ENCODE measurements at places on chromosomes 2 and 18.
A peak's percentile ranks its signal among the peaks of the same experiment; 100 is the strongest.

DNA sequence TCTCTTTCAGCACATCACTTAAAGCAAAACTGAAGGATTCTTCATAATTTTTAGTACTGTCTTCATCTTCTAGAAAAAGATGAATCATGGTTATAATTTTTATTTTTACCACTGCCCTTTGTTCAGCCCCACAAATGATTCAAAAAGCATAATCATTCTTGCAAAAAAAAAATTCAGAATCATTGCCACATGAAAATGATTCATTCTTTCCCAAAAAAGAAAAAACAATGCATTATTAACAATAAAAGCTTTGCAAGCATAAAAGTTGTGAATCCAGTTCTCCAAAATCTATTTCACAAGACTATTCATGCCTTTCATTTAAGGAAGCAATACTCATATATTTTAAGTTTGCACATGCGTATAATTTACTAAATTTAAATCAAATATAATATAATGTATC is 204.8 kb downstream of the RBM43 start:
- no peak for DNase-seq

DNA sequence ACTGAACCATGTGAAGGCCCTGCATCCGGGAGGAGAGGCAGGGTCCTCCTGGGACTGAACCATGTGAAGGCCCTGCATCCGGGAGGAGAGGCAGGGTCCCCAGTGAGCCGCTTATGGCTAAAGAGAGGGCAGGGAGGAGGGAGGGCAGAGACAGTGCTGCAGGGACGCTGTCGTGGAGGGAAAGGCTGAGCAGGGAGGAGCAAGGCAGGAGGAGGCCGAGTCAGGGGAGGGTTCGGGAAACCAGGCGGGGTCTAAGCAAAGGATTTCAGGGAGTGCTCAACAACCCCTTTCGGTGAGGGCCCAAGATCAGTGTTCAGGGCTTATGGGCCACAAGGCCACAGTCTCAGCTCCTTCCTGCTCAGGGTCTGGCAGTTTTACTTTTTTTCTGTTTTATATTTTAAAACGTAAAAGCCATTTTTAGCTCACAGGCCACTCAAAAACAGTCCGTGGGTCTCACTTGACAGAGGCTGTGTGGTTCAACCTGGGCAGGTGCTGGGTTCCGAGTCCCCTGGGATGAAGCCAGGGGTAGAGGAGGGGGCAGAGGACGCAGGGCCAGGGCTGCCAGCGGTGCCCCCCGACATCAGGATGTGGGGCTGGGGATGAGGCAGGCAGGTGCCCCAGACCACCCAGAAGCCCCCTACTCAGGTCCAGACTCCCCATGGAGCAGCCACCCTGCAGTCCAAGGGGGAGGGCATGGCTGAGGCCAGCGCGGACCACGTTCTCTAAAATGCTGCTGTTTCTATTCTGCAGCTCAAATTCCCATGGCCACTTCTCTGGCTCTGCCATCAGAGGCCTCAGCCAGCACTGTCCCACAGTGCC is 5.2 kb downstream of the TMEM18 start:
- no peak for DNase-seq

DNA sequence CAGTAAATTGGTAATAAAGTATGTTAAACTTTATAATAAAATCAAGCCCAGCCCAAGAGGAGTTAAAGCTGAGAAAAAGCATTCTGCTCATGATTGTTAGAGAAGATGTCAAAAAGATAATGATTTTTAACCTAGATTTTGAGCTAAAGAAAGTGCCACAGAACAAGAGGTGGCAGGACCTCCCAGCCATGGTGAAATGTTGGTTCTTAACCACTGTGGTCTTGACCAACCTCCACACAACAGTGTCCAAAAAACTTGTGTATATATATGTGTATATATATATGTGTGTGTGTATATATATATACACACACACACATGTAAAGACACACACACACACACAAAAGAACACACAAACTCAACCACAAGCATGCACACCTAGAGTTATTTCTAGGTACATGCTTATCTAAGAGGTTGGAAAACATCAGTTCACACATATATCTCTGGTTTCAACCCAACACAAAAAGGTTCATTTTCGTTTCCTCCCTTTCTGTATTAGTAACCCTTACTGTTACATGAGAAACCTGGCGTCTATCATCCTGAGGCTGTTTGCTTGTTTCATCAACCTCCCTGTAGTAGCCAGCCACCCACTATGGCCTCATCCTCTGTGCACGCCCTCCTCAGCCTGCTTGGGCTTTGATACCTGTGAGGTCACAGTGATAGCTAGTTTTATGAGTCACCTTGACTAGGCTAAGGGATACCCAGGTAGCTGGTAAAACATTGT is 631.8 kb upstream of the ID2 start:
- DNase-seq = peak; percentile 25

DNA sequence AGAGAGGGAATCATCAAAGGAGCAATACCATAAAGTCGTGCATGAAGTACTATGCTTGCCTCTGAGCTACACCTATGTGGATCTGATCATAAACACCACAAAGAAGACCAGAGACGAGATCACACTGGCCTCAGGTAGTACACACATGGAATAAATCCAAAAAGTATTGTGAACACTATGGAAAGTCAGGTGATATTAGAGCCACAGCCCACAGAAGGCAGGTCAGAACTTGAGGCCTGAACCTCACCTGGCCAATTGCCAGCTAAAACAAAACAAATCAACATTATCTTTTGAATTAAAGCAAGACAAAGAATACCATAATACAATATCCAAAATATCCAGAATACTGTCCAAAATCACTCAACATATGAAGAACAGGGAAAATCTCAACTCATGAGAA is 371.1 kb downstream of the NCKAP5 start:
- DNase-seq = no peak

GRCh38 chr18:48948112-48949049 is 2.4 kb downstream of the SMAD7 start:
- peak; percentile 45 for DNase-seq

DNA sequence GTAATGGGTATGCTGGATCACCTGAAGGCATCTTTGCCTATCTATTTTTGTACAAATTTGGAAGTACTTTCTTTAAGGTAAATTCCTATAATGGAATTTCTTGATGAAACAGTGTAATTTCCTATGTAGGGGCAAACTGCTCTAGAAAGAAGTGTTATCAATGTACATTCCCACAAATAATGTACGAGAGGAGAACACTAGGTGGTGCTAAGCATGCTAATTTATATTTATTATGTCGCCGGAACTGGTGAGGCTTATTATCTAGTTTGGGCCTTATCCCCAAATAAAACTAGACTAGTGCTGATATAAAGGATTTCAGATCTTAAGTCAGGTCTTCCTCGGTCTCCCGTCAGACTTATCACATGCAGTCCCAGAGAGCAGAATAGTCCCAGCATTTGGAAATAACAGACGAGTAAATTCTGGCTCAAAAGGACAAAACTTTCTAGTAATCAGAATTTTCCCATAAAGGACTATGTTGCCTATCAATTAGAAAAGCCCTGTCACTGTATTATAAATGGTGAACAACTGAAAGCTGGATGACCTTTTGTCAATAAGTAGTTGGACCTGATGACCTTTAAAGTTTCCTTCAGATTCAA is 86.9 kb upstream of the RBBP8 start:
- DNase-seq = no peak

- no peak for DNase-seq
These were observed 79.6 kb downstream of the SLC4A10 start for GRCh38 chr2:161703863-161704262.

DNA sequence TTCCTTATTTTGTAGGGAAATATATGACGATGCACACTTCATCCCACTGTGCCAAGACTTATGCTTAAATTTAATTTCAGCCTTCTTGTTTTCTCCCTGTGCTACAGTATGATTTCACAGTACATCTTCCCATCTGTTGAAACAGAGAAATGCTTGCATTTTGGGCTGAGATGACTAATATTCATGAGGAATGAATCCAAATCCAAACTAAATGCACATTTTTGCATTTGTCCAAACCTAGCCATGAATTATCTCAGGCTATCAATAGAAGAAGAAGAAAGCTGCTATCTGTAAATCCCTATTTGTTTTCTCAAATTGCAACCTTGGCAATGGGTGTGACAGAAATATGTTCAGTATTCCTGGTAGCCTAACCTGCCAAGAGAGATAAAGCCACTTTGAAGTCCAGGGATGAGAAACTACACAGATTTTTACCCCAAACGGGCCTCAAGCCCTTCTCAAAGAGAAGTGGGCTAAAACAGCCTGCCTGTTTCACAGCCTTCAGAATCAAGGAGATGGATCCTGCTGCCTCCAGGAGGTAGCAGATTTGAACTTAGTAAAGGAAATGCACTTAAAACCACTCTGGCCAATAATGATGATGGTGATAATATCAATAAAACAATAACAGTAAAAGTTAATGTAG is 306.9 kb upstream of the NT5C1B start:
- DNase-seq = no peak

- DNase-seq = no peak
These were observed 42.4 kb upstream of the IGFBP2 start for GRCh38 chr2:216590780-216591179.

DNA sequence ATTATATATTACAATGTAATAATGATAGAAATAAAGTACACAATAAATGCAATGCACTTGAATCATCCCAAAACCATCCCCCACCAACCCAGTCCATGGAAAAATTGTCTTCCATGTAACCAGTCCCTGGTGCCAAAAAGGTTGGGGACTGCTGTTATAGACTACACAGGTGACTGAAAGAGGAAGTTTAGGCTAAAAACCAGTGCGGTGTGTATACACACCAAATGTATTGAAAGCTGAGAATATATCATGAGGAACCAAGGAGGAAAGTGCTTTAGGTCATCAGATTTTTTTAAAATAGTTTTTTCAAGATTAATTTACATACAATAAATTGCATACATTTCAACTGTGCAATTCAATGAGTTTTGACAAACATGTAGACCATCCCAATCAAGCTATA is 20.5 kb upstream of the C1D start:
- DNase-seq = no peak

DNA sequence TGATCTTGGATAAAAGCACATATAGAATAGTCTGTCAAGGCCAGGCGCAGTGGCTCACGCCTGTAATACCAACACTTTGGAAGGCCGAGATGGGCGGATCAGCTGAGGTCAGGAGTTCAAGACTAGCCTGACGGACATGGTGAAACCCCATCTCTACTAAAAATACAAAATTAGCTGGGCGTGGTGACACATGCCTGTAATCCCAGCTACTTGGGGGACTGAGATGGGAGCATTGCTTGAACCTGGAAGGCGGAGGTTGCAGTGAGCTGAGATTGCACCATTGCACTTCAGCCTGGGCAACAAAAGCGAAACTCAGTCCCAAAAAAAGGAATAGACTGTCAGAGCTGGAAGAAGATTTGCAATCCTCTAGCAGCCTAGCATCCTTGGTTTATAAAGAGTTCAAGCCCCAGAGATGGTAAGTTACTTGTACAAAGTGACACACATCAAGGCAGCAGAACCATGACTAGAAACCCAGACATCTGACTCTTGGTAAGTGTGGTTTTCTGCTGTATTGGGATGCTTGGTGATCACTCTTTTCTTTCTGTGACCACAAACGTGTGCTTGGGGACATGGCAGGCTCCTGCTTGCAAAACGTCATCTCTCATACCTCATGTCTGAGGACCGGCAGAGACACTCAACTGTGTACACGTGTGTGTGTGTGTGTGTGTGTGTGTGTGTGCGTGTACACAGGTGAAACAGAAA is 69.0 kb downstream of the OSBPL6 start:
- DNase-seq = no peak

- no peak for DNase-seq
These were observed 30.6 kb upstream of the RPRM start for GRCh38 chr2:153509133-153509532.

- no peak for DNase-seq
These were observed 20.9 kb downstream of the UBXN4 start for GRCh38 chr2:135762530-135762929.

- peak; percentile 75 for DNase-seq
These were observed 522 bp upstream of the ZNF407 start for GRCh38 chr18:74597034-74597661.

- peak; percentile 8 for DNase-seq
These were observed 777 bp downstream of the GALNT3 start for GRCh38 chr2:165793161-165793778.

- DNase-seq = no peak
These were observed 83.6 kb downstream of the FAM161A start for GRCh38 chr2:61770298-61770697.

- DNase-seq = no peak
These were observed 151.7 kb downstream of the ADCYAP1 start for GRCh38 chr18:1056404-1056803.

DNA sequence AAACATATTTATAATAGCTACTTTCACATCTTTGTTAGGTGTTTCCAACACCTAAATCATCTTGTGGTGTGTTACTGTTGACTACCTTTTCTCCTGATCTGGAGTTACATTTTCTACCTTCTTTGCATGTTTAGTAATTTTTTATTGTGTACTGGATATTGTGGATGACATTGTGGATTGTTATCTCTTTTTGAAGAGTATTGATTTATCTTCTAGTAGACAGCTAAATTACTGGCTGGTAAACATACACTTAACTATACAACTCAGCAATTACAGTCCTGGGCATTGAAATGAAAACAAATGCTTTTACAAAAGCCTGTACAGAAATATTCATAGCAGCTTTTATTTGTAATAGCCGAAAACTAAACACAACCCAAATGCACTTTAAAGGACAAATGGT is 150.8 kb downstream of the PTRHD1 start:
- no peak for DNase-seq

GRCh38 chr2:11123001-11123809 is 32.1 kb upstream of the SLC66A3 start:
- DNase-seq = no peak

DNA sequence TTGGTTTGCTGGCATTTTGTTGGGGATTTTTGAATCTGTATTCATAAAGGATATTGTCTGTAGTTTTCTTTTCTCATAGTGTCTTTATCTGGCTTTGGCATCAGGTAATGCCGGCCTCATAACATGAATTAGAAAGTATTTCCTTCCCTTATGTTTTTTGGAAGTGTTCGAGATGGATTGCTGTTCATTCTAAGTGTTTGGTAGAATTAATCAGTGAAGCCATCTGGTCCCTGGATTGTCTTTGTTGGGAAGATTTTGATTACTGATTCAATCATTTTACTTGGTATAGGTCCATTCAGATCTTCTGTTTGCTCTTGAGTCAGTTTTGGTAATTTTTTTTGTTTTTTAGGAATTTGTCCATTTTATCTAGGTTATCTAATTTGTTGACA is 22.3 kb downstream of the KIAA1328 start:
- no peak for DNase-seq

DNA sequence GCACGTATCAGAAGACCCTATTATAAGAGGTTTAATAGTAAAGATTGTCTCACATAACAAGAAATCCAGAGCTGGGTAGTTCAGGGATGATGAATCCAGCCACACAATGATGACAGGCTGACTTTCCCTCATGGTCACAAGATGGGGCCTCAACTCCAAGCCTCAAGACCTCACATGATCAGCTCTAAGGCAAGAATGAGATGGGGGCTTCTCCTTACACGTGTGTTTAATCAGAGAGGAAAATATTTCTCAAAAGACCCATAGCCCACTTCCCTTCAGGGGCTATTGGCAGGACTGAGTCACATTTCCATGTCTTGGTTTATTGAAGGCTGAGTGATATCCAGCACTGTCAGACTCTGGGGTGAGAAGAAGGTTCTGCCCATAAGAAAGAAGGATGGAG is 100.2 kb upstream of the FOSL2 start:
- peak; percentile 11 for DNase-seq

- DNase-seq = no peak
These were observed 37.5 kb upstream of the SP3 start for GRCh38 chr2:174002679-174003078.

- no peak for DNase-seq
These were observed 195.5 kb downstream of the TTC32 start for GRCh38 chr2:19706332-19706731.

GRCh38 chr2:205681401-205682238 is 681 bp upstream of the NRP2 start:
- DNase-seq = no peak

GRCh38 chr2:17208511-17208910 is 309.7 kb downstream of the RAD51AP2 start:
- no peak for DNase-seq
